ENCODE measurements at places on chromosomes 2 and 18.

GRCh38 chr2:35819033-35819432 lies 536.5 kb upstream of the CRIM1 start:
- DNase-seq, result no peak

DNA sequence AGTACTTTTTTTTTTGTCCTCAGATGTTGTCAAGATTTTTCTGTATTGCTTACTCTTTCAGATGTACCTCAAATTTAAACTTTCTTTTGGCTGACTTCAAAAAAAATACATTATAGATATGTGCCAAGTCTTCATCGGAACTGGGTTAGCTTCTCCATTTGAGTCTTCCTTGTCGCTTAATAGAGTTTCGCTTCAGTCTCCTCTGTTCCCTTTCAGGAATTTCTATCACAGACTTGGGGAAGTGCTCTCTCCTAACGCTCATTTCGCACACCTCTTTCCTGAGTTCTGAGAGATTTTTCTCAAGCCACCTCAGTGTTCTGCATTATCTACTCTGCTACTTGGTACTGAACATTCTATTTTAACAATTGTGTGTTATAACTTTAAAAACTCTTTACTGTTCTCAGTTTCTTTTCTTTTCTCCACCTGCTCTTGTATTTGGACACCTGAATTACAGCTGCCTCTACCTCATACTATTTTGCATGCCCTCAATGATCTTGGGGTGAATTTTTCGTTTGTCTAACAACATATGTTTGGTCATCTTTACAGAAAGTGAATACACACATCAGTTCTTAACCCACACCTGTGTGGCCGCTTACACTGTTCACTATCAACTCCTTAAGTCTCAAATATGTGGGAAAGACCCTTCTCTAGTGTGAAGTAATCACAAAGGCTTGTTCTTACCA lies 16.5 kb downstream of the PTPN2 start:
- no peak for DNase-seq

- DNase-seq, result no peak
These were observed 50.0 kb downstream of the PUM2 start for GRCh38 chr2:20300656-20301055.

- DNase-seq, result no peak
These were observed 836 bp downstream of the STK11IP start for GRCh38 chr2:219598308-219599078.

DNA sequence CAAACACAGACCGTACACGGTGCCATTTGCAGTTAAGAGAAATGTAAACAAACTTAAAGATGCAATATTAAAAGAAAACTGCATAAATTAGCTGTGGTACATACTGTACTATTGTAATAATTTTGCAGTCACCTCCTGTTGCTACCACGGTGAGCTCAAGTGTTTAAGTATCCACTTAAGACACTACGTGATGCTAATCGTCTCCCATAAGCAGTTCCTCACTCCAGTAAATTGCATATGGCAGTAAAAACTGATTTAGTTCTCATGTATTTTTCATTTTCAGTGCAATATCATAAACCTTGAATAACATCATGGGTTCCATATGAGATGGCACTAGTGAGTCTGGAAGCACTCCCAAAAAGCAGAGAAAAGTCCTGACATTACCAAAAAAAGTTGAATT lies 14.4 kb downstream of the CLEC4F start:
- no peak for DNase-seq

GRCh38 chr2:42961385-42961811 lies 169.0 kb upstream of the HAAO start:
- no peak for DNase-seq

- no peak for DNase-seq
These were observed 76.7 kb upstream of the TWIST2 start for GRCh38 chr2:238771218-238771617.

All from forelimb muscle (tissue), 1 donor.